ENCODE measurements at places on chromosomes 12 and 14.

GRCh38 chr12:131438881-131439280 lies 272.0 kb upstream of the SFSWAP start:
- no peak for DNase-seq

DNA sequence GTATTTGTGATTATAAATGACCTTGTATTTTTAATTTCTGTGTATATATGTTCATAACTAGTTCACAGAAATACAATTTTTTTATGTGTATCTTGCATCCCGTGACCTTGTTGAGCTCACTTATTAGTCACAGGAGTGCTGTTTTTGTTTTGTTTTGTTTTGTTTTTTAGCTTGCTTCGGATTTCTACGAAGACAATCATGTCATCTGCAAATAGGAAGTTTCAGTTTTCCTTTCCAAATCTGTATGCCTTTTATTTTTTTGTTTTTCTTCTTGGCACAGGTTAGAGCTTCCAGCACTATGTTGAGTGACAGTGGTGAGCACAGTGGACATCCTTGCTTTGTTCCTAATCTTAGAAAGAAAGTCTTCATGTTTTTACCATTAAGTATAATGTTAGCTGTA lies 229.2 kb upstream of the GARIN6 start:
- DNase-seq, result no peak

- no peak for DNase-seq
These were observed 295.3 kb upstream of the SOX5 start for GRCh38 chr12:24244801-24245200.

- no peak for DNase-seq
These were observed 50.4 kb downstream of the AK7 start for GRCh38 chr14:96442355-96442754.

DNA sequence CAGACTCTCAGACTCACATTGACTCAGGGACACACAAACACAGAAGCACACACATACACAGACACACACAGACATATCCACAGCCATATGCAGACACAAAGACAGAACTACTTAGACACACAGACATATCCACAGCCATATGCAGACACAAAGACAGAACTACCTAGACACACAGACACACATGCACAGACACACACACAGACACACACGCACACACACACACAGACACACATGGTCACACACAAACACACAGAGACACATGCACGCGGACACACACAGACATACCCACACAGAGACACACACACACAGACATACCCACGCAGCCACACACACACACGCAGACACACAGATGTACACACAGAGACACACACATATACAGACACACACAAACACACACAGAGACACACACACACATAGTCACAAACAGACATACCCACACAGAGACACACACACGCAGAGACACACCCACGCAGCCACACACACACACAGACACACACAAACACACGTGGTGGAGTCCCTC lies 25.7 kb downstream of the SERPINA1 start:
- DNase-seq, result no peak

DNA sequence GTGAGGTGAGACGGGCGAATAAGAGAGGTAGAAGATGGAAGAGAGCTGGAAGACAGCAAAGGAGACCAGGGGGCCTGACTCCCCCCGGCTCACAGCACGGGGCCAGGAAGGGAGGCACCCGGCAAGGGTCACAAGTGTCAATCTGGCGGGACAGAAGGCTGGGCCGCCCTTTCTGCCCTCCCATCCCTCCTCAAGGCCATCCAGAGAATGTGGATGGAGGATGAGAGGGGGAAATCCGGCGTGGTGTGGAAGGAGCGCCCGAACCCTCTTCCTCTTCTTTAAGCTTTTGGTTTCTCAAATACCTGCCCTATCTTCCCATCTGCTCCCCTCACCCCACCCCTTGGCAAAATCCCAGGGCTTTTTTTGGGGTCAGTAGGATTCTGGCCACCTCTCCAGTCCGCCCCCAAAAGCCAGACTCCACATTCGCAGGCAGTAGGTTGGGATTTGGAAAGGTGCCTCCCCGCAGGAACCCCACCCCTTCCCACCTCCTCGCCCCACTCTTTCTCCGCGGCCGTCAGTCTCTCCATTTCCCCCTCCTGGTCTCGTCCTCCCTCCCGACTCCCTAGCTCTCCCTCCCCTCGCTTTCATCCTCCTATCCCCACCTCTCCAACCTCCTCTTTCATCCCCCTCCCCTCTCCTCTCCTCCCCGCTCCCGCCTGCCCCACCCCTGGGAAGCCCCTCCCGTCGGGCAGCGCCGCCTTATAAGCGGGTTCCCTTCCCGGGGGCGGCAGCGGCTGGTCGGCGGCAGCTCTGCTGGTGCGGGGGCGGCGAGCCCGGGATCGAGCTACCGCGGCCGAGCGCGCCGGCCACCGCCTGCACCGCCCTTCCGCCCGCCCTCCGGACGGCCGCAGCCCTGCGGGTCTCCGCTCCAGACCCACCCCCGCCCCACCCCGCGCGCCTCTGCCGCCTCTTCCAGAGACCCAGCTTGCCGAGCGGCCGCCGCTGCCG lies at the start of gene PTMS:
PTMS (plus strand) TSS at position 730 of the 948 bp plus-strand sequence. CDS start 343 bp downstream, outside the sequence.
- peak; percentile 25 for DNase-seq

All from GOT3 (cell line).